Adipocyte (in vitro differentiated cells): ENCODE measurements at places on chromosomes 7 and 10.

DNA sequence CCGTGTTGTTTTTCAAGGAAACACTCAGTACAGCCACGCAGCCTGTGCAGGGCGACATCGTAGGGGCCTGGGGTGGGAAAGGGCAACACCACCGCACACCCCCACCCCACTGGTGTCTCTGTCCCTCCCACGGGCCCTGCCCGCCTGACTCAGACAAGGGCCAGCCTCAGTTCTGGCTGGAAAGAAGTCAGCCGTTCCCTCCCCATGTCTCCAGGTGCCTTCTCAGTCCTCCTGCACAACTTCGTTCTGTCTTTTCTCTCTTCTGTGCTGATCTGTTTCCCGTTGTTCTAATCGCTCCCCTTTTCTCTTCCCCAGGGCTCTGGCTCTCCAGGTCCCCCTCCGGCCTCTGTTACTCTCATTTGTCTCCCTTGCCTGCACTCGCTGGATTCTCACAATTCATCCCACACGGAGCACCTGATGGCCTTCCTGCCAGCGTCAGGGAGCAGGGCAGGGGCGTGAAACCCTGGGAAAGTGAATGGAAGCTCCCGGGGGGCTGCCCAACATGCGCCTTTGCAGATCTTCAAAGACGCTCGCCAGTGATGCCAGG lies 97.7 kb downstream of the WDR37 start:
- DNase-seq, result no peak

DNA sequence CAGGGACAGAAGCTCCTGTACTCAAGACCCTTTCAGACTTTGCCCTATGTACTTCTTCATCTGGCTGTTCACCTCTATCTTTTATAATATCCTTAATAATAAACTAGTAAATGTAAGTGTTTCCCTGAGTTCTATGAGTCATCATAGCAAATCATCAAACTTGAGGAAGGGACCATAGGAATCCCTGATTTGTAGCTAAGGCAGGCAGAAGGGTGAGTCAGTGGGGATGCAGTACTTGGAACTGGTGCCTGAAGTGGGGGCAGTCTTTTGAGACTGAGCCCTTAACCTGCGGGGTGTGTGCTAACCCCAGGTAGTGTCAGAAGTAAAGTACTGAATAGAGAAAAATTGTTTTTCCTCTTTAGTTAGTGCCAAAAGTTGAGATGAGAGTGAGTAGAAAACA lies 6.2 kb upstream of the TMEM243 start:
- DNase-seq, result no peak

- DNase-seq, result no peak
Measured at GRCh38 chr7:38934051-38934450, 25.1 kb upstream of the VPS41 start.

- DNase-seq, result no peak
Measured at GRCh38 chr10:5206799-5207198, 10.2 kb downstream of the AKR1C4 start.

- no peak for DNase-seq
Measured at GRCh38 chr10:114916653-114917052, 21.3 kb upstream of the TRUB1 start.

- no peak for DNase-seq
Measured at GRCh38 chr10:133401500-133401899, 7.5 kb downstream of the MTG1 start.

DNA sequence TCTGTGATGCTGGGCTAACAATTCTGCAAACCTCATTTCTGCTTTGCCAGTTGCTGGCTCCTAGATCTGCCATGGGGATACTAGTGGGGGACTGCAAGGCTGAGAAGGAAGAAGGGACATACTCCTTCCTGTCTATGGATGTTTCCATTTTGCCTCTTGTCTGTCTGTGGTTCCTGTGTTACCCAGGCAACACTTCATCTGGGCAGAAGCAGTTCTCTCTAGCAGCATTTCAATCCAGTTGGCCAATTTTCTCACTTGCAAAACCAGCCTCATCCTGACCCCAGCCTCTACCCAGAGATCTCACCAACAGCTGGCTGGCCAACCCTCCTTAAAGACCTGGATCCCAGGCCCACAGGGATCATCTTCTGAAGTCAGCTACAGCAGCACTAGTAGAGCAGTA lies 131.7 kb downstream of the DOCK4 start:
- no peak for DNase-seq

DNA sequence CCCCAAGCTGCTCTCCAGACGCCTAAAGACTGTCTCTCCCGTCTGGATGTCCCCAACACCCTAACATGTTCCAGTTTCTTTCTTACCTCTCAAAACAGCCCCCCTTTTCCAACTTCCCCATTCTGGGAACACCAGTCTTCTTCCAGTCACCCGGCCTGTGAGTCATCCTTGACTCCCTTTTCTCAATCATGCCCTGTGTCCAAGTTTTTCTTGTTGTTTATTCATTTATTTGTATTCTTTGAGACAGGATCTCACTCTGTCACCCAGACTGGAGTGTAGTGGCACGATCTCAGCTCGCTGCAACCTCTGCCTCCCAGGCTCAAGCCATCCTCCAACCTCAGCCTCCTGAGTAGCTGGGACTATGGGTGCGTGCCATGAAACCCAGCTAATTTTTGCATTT lies 15.6 kb downstream of the SNX10 start:
- no peak for DNase-seq

DNA sequence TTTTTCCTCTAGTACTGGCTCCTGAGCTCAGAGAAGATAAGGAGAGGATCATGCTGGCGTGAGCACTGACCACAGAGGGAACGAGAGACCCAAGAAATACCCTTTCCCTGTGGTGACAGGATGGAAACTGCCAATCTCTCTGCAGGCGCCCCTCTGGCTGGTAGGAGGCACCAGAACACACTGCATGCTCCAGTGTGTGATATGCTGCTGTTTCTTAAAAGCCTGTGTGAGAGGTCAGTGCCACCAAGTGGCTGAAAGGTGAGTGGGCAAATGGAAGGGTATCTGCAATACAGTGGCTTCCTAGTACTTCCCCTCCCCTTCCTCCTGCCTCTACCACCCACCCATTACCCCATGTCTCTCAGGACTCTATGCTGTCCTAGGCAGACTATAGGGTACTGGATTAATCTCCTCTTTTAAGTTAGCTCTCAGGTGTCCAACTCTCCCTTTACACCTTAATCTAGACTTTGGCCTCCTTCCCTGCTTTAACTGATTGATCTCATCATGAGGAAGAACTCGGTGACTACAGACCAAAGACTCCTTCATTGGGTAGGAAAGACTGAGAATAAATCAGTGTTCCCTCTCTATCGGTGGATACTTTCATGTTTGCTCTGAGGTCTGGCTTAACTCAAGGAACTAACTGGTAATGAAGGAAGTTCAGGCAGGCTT lies 283.6 kb downstream of the ADRA2A start:
- no peak for DNase-seq

DNA sequence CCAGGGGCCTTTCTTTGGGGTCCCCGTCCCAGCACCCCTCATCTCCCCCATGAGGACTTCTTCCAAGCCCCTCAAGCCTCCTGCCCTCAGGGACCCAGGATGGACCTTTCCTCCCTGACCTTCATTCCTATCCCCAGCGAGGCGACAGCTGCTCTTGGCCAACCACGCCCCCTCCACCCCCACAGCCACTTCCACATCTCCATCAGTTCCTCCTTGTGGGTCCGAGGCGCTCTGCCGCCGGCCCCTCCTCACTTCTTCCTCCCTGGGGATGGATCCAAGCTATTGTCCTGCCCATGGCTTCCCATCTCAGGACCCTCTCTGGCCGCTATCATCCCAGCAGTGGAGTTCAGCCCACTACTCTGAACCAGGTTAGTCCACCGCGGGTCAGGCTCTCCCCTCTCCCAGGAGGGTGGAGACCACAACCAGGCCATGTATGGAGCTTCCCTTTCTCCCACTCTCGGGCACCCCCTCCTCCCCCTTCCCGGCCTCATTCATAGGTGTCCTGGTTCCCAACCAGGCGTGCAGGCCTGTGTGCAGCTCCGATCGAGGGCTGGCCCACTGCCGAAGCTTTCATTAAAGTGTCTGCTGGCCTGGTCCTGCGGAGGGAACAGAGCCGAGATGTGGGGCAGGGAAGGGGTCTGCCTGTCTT lies 1.7 kb upstream of the SH2B2 start:
- no peak for DNase-seq

DNA sequence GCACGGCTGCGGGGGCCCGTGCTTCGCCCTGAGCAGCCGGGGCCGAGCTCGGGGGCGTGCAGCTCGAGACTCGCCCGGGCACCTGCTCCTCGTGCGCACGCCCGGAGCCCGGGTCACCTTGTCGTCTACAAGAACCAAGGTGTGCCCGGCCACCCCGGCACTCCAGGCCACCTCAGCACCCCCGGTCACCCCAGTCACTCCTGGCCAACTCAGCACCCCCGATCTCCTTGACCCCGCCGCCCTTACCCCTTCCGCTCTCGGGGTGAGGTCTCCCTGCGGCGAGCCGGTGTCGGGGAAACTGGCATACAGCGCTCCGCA lies 268 bp upstream of the IGFBP3 start:
- DNase-seq, result no peak

DNA sequence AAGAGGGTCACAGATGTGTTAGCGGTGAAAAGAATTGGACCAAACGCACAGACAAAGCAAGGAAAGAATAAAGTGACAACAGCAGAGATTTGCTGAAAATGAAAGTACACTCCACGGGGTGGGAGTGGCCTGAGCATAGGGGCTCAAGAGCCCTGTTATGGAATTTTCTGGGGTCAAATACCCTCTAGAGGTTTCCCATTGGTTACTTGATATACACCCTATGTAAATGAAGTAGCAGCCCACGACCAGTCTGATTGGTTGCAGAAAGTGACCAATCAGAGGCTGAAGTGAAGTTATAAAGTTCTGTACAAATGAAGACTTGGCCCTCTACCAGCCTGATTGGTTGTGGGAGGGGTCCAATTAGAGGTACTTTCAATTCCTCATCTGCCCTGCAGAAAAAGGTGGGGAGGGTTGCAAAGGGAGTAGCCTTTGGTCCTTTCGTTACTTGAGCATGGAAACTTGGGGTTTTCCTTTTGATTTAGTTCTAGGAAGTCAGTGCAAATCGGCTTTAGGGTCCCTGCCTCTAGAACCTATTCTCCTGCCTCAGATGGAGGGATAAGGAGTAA lies 125.6 kb upstream of the PRPS1L1 start:
- no peak for DNase-seq

DNA sequence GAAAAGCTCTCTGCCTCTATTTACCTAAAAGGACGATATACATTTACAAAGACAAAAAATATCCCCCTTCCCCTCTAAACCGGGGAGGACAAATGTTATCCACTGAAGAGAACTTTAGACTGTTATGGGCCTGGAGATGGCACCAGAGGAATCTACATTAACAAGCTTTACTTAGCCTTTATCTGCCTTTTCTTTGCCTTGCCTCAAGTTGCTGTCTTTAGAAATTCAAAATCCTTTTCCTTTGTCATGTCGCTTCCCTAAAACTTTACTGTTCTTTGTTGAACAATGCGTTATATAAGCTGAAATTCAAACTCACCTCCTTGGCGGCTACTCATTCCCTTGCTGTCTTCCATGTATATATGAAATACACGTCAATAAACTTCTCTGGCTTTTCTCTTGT lies 405.0 kb downstream of the PCDH15 start:
- DNase-seq, result no peak
